ENCODE measurements at places on chromosomes 6 and 20.
A peak's percentile ranks its signal among the peaks of the same experiment; 100 is the strongest.

DNA sequence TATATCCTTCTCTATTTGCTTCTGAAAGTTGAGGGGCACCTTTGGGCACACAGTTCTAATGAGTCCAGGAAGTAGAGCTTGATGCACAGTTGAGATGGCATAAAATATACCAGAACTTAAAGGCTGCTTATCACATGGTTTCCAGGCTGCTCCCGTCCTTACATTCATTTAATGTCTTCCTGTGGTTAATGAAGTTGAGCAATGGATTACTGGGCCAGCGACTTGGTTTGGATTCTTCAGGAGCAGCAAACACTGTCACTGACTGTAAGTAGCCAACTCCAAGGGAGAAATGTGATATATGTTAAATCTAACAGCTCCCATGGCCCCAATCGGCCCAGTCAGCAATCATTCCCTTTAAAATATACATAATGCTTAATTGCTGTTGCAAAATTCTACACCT is 9.0 kb upstream of the TSHZ2 start:
- no peak for DNase-seq

GRCh38 chr6:51300510-51300909 is 481.8 kb downstream of the TFAP2B start:
- DNase-seq = no peak

DNA sequence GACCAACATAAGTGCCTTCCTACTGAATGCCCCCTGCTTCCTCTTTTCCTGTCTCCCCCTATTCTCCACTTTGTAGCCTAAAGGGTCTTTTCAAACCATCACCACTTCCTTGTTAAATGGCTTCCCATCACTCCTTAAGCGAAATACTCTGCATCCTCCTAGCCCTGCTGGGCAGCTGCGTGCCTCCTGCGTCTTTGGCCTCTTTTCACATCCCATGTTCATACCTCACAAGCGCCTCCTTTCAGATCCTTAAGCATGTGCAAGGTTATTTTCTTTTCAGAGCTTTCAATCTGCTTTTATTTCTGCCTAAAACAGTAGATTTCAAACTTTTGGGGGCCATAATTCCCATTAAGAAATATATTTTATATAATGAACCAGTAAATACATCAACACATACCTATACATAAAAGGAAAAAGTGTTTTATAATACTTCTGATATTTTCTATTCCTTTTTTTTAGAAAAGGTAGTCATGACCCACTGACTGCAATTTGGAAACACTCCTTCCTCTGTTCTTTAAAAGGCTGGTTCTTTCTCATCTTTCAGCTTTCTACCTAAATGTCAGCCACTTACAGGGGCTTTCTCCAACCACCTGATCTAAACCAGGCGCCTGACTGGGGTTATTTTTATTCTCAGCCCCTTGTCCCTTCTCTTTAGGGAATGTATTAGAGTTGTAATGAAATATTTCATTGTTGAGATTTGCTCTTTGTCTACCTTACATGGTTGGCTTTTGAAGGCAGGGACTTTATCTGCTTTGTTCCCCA is 84.1 kb downstream of the PRDM1 start:
- DNase-seq = no peak

DNA sequence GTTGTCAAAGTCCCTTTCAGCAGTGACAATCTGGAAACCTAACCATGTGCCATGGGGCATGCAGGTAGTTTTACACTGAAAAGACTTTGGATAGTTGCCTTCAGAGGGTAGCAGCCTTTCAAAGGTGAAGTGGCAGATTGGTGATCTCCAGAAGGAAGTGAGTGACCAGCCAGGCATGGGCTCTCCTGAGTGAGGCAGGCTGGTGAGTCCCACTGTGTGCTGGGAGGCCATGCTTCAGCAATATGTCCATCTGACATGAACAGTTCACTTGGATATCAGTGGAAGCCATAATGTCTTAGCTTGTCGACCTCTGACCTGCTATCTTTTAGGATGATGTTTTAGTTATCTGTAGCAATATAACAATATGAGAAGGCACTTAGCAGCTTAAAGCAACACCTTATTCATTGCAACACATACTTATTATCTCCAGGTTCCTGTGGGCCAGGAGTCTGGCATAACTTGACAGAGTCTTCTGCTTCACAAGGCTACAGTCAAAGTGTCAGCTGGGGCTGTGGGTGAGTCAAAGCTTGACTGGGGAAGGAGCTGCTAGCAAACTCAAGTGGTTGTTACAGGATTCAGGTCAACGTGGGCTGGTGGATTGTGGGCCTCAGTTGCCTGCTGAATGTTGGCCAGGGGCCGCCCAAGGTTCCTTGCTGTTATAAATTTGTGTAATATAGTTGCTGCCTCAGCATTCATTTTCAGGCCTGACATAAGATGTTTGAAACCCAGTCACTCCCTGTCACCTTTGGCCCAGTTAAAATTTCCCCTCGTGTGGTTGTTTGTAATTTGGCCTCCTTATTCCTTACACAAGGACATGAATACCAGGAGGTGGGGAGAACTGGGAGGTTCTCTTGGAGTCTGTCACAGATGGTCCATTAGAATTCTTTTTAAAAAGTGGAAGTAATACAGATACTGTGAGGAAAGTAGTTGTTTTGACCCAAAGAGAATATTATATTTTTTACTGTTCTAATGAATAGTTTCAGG is 100.2 kb downstream of the UST start:
- DNase-seq = no peak

- no peak for DNase-seq
These were observed 3.1 kb upstream of the RRAGD start for GRCh38 chr6:89415185-89415584.

DNA sequence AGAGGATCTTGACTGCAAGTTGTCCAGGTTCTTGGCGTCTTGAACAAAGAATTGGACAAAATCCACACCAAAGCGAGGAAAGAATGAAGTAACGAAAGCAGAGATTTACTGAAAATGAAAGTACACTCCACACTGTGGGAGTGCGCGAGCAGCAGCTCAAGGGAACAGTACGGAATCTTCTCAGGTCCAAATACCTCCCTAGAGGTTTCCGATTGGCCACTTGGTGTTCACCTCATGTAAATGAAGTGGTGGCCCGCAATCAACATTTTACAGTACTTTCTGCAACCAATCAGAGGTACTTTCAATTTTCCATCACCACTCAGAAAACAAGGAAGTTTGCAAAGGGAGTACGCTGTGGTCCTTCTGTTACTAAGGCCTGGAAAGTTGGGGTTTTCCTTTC is 122.4 kb downstream of the PTPRK start:
- no peak for DNase-seq

DNA sequence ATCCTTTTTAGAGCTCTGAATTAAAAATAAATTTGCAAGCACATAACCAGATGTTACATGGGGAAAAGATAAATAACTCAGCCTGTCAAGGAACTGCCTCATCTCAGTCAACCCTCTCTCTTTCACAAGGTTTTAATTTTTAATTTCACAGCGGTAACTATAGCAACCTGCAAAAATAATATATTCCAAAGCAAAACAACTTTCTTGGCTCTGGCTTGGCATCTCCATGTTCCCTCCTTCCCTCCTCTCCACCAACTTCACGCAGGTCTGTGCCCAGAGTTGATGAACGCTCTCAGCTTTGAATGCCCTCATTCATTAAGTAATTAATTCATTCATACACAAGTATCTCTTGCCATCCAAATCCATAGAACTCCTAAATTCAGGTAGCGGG is 32.5 kb upstream of the SIRPA start:
- DNase-seq = no peak

DNA sequence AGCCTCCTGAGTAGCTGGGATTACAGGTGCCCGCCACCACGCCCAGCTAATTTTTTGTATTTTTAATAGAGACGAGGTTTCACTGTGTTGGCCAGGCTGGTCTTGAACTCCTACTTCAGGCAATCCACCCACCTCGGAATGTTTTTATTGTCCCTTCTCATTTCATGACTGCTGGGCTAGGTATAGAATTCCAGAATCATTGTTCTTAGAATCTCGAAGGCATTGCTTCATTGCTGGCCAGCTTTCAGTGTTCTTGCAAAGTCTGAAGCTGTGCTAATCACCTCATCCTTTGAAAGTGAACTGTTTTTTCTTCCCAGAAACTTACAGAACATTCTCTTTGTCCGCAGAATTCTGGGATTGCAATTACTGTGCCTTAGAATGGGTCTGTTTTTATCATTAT is 49.0 kb downstream of the PTPN1 start:
- no peak for DNase-seq

GRCh38 chr6:132651062-132651461 is 7.9 kb downstream of the TAAR1 start:
- DNase-seq = no peak

- no peak for DNase-seq
These were observed 152.1 kb downstream of the SAMD5 start for GRCh38 chr6:147660334-147661311.

DNA sequence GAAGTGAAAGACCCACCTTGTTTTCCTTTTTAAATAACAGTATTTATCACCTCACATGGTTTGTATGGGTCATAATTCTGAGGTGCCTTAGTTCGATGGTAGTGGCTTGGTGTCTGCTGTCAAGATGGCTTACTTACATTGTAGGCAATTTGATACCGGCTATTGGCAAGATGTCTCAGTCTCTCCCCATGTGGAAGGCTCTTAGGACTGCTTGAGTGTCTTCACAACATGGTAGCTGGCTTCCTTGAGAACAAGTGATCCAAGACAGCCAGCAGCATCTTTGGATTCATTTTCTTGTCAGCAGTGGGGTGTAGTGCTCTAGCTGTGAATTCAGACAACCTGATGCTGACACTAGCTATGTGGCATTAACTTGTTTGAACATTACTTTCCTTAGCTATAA is 70.1 kb downstream of the CBFA2T2 start:
- DNase-seq = no peak

DNA sequence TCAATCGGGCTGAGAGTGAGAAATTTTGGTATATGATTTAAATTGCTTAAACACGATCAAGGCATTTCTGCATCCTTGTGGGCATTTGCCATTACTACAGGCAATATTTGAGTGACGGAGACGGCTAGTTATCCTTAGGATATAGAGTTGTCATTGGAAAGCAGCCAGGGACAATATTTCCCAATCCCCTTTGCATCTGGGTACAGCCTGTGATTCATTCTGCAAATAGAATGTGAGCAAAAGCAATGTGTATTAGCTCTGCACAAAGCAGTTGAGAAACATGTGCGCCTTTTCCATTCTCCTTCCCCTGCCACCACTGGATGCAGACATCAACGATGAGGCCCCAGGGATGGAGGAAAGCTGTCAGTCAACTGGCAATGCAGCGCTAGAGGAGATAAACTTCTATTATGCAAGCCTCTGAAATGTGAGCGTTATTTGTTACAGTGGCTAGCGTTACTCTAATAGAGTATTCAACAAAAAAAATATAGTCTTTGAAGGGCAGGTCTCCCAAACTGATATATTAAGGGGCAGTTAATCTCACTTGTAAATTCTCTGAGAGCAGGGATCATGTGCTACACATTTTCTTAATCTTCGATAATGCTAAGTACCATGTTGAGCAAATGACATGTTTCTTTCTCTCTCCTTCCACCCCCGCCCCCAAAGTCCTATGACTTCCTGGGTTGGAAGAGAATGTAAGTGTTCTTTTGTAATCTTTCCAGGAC is 37.1 kb upstream of the NCOA3 start:
- DNase-seq = no peak

- DNase-seq = no peak
These were observed 22.2 kb upstream of the MTRF1L start for GRCh38 chr6:153024709-153025017.

DNA sequence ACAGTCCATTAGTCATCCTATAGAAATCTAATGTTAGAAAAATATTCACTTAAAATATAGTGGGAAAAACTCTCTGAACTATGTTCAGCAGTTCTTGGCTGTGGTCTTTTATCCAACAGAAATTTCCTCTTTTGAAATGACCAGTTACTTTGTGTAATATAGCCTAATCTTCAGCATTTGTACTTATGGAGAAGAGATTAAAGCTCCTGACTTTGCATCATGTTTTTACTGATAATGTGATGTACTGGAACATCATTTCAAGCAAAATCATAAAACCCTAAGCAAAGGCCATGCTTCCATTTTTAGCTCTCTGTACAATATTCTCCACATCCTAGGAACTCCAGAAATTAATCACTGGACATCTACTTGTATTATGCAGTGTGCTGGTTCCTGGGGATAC is 430.8 kb upstream of the RUNX2 start:
- no peak for DNase-seq

DNA sequence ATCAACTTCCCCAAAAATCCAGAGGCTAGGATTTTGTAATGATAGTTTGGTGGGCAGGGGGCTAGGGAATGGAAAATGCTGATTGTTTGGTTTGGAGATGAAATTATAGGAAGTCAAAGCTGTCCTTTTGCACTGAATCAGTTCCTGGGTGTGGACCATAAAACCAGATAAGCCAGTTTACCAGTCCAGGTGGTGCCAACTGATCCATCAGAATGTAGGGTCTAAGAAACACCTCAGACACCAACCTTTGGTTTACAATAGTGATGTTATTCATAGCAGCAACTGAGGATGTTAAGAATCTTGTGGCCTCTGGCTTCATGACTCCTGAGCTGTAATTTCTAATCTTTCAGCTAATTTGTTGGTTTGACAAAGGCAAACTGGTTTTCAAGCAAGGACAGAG is 496.6 kb upstream of the EPHA7 start:
- no peak for DNase-seq

- DNase-seq = peak; percentile 42
These were observed 1.4 kb upstream of the CEP43 start for GRCh38 chr6:166997768-166998255.

DNA sequence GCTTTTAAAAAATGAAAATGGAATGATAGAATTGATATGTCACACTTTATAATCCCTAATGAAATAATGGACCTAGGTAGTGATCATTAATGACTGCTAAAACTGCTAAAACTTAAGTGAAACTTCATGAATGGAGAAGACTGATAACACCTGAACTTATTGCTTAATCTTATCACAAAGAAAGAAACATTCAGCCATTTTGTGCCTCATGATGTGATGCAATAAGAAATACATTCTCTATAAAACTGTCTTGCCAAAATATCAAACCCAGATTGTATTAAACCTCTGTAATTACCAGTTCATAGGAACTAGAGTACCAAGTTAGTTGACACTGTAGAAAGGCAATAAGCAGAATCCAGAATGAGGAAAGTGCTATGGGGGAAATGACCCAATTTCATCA is 54.4 kb upstream of the COL10A1 start:
- DNase-seq = no peak

GRCh38 chr20:51541189-51542032 is 1.1 kb downstream of the NFATC2 start:
- DNase-seq = no peak
